ENCODE measurements at places on chromosomes 13 and 19.

DNA sequence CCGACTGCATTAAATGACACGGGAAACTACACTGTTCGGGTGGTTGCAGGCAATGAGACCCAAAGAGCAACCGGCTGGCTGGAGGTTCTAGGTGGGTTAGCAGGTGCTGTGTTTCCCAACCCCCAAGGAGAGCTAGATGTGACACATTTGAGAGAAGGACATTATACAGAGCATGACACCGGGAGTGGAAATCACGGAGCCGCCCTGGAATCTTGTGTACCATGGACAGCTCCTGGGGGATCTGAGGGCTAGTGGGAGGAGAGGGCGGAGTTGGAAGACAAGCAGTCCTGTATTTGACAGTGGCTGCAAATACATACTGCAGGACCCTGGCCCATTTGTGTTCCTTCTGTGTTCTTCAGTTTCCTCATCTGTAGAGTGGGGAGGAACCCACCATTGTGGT lies 2.3 kb downstream of the CEACAM18 start:
- no peak for DNase-seq

DNA sequence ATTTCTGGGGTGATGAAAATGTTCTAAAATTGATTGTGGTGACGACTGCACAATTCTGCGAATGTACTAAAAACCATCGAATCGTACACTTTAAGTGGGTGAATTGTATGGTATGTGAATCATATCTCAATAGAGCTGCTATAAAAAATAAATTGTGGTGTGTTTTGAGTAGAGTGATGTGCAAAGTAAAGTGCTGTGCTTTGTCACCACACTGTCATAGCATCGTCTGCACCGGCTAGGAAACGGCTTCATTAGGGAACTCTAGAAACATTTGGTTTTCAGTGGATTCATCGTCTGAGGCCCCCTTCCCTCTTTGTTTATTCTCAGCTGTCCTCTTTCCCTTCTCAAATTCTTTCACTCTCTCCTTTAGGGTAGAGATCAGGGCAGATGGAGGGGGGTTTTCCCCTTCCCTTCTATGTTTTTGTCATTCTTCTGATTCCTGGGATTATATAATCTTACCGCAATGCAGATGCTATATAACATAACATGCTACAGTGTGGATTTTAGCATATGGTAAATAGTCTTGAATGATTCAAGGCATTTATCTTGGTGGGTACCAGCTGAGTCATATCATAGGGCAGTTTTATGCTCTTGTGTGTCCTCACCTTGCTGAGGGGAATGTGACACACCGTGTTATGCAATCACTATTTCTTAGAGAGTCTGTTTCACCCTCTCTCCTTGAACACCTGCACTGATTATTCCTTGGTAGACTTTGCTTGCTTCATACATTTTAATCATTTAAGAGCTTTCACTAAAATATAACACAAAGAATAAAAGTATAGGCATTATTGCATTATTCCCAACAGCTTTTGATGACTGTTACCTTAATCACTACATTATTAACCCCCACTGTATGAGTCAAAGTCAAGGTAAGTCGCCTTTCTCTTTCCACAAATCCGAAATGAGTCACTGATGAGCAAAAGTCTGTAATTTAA lies 239.4 kb downstream of the DCLK1 start:
- DNase-seq, result no peak

DNA sequence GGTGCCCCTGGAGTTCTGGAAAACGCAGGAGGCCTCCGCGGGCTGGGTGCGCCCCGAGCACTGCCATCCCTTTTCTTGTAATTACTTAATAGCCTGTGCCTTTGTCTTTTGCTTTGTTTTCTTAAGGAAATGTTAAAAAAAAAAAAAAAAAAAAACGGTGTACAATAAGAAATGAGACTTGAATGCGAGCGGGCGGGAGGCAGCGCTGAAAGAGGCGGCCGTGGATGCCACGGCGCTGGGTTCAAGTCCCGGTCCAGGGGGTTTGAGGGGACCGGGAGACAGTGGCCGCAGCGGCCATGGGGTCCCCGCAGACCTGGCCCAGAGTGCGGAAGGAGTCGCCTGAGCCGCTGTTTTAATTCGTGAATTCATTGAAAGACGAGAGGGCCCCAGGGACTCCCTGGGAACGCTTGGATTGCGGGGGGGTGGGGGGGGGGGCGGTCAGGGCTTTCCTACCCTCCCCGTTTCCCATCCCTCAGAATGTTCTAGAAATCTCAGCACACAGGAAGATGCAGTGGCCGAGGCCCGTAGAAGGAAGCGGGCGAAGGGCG lies 349.2 kb upstream of the ARGLU1 start:
- no peak for DNase-seq

DNA sequence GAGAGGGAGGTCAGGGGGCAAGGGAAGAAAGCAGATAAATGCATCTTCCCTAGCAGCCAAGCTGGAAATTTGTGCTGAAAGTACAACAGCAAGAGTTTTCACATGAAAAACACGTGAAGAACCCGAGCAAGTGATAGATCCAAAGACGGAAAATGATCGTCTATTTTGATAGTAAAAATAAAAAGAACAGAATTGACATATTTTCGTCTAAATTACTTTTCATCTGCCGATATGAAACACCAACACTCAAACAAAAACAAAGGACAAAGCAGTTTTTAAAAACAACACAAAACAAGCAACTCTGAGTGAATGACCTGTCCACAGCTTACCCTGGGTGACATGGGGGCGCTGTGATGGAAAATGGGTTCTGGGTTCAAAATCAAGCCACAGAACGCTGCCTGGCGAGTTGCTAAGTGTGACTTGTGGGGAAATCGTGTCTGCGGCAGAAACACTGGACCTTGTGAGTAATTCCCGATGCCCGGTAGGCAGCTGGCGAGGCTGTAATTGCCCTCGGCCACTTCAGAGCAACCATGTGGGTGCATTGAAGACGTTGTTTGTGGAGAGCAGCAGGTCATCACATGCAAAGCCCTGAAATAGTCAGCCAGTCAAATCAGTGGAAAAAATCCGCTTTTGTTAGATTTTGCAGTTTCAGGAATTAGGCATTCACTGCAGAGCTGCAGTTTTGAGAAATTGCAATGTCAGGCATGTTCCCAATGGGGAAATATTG lies 7.4 kb downstream of the SOX1 start:
- no peak for DNase-seq

GRCh38 chr13:19818223-19818842 lies 35.6 kb upstream of the PSPC1 start:
- peak; percentile 77 for DNase-seq

GRCh38 chr19:33408116-33408515 lies 34.6 kb downstream of the CEBPG start:
- DNase-seq, result peak; percentile 60

- no peak for DNase-seq
These were observed 102.7 kb downstream of the OLFM4 start for GRCh38 chr13:53131361-53131760.

- DNase-seq, result no peak
These were observed 1782.4 kb upstream of the PCDH20 start for GRCh38 chr13:63198071-63198470.

DNA sequence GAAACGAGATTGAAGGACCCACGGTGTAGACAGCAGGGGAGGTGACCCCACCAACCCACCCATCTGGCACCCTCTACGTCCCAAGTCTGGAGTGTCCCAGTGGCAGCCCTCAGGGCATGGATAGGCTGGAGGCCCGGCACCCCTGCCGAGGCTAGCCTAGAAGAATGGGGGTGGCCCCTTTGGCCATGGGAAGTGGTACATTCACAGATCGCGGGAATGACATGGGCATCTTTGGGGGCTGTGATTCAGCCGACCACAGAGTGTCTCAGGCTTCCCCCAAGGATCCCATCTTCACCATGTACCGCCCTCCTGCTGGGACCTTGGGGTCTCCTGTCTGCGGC lies 11.3 kb upstream of the MKNK2 start:
- DNase-seq, result no peak

DNA sequence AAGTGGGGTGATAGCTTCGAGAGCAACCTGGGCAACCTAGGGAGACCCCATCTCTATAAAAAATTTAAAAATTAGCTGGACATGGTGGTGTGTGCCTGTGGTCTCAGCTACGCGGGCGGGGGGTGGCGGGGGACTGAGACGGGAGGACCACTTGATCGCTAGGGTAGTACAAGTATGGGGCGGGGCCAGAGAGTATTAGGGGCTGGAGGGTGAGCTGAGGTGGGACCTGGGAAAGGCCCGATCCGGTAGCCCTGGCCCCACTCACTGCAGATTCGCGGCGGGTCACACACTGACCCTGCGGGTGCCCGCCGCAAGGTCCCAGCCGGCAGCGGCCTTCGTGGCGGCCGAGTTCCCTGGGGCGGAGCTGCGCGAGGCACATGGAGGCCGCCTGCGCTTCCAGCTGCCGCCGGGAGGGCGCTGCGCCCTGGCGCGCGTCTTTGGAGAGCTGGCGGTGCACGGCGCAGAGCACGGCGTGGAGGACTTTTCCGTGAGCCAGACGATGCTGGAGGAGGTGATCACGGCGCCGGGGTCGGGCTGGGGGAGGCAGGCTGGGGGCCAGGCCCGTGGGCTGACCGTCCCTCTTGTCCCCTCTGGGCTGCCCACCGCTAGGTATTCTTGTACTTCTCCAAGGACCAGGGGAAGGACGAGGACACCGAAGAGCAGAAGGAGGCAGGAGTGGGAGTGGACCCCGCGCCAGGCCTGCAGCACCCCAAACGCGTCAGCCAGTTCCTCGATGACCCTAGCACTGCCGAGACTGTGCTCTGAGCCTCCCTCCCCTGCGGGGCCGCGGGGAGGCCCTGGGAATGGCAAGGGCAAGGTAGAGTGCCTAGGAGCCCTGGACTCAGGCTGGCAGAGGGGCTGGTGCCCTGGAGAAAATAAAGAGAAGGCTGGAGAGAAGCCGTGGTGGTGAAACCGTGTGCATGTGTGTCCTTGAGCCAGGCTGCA lies 2.0 kb upstream of the ARHGAP45 start:
- peak; percentile 79 for DNase-seq

GRCh38 chr19:15544283-15544682 lies 36.0 kb downstream of the CYP4F22 start:
- DNase-seq, result no peak
